ENCODE measurements at places on chromosomes 16 and 17.
A peak's percentile ranks its signal among the peaks of the same experiment; 100 is the strongest.

- no peak for DNase-seq
Measured at GRCh38 chr17:42346481-42346880, 41.8 kb downstream of the STAT3 start.

GRCh38 chr17:41386227-41386626, 4.1 kb upstream of the KRT34 start:
- no peak for DNase-seq

GRCh38 chr17:75289832-75290337, 652 bp upstream of the SLC25A19 start:
- peak; percentile 55 for DNase-seq

GRCh38 chr17:79843474-79843815, 4.2 kb upstream of the CBX4 start:
- DNase-seq = no peak

- DNase-seq = no peak
Measured at GRCh38 chr16:70553645-70554044, 30.0 kb downstream of the SF3B3 start.

- no peak for DNase-seq
Measured at GRCh38 chr16:77780378-77780837, 8.0 kb upstream of the VAT1L start.

DNA sequence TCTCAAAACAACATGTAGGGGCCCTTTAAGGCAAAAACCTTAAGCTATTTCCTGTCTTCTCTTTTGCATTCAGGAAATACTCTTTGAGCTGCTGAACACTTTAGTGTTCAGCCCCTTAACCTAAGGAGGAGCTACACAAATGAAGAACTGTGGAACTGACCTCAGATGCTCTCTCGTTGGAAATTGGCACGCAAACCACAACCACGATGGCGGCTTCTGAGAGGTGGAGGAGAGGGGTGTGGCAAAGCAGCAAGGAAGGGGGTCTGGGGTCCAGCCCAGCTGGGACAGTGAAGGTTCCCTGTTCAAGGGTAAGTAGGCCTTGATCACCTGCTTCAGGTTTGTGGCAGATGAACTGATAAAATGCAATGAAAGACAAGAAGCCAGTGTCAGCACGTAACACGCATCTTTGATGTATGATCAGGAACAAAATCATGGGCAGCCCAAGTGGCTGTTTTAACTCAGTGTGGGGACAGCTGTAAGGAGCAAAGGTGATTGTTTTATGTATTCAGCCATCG, 291.6 kb upstream of the TNRC6C start:
- DNase-seq = peak; percentile 38

GRCh38 chr16:11586378-11586855, 302 bp downstream of the LITAF start:
- DNase-seq = no peak

- no peak for DNase-seq
Measured at GRCh38 chr17:73072219-73072962, 20.1 kb downstream of the SLC39A11 start.

- DNase-seq = no peak
Measured at GRCh38 chr17:67946513-67946912, 49.8 kb downstream of the C17orf58 start.

DNA sequence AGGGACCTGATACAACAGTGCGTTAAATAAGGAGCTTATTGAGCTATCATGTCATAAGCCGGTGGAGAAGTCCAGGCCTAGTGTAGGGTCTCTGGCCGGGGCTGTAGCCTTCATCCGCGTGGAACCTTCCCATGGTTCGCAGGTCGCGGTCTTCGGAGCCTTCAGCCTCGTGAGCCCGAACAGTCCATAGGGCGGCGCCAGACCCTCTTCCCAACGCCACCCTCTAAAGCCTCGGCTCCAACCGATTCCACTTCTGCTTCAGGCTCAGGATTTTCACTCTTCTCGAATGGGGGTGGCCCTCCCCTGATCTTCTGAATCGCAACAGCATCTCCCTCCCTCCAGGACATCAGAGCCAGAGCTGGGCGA, 10.3 kb upstream of the BRCA1 start:
- DNase-seq = no peak

DNA sequence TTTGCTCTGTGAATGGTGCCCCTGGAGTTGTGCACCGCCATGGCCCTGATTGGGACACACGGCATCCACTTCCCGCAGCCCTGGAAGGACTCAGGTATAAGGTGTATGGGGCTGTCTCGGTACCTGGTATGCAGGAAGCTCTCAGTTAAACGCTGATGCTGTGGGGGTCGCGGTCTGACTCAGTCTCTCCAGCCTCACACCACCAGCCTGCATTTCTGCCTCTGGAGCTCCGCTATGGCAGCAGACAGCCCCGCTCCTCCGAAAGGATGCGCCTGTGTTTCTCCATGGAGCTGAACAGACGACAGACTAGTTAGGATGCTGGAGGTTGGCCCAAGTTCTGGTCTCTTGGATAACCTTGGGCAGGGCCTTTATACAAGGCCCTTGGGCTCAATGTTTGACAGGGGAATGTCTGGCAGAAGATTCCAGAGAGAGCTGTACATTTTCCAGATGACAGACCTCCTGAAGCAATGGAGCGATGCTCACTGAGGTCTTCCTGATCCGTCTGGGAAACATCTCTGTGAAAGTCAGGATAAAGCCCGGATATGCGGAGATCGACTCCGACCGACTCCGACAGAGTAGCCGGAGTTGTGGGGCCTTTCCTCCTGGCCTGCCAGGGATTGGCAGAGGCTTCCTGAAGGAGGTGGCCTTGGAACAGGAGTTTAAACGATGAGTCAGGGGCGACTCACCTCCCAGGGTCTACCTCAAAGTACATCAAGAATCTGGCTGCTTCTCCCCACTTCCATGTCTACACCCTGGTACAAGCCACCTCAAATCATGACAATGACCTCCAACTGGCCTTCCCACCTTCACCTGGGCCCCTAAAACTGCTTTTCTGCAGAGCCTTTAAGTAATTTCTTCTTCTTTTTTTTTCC, 21.9 kb upstream of the BCAR1 start:
- DNase-seq = no peak

DNA sequence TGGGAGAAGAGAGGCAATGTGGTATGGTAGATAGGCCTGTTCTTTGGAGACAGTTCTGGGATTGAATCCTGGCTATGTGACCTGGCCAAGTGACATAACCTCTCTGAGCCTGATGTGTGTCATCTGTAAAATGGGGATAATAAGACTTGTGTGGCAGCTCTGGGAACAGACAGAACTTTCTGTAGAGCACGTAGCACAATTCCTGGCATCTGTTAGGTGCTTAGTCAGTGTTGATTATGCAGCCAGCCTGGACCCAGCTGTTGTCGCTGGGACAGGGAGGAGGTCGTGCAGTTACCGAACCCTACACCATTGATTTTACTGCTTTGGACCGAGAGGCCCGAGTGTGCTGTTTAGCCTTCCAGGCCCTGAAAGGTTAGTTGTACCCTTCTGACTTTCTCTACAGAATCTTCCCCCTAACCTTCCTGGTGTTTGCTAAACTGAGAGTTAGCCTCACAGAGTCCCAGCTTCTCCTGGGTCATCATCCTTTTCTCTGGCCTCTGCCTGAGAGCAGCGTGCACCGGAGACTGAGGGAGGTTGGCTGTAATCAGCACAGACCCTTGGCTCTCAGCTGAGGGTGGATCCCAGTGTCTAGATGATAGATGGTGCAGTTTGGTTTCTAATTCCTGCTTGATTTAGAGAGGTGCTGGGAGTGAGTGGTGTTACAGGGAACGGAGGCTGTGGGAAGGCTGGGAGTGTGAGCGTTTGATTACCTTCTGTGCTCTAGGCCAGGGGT, 31.9 kb downstream of the MSI2 start:
- DNase-seq = no peak

- DNase-seq = no peak
Measured at GRCh38 chr17:71494062-71494855, 626.6 kb upstream of the SOX9 start.

- DNase-seq = no peak
Measured at GRCh38 chr16:77359065-77359502, 75.8 kb downstream of the ADAMTS18 start.

DNA sequence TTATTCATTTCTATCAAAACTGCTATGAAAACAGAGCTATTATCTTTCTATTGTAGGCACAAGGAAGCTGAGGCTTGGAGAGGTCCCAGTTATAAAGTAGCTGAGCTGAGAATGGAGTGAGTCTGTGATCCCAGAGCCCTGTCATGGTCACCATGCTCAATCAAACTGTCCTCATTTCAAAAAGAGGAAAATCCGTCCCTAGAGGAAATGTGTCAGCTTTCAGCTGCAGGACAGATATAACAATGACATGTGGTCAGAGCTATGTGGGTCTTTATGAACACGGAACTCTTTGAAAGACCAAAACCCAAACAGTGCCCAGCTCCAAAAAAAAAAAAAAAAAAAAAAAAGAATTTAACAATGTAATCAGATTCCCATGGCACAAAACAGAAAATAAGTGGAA, 266.1 kb downstream of the XYLT1 start:
- DNase-seq = no peak

DNA sequence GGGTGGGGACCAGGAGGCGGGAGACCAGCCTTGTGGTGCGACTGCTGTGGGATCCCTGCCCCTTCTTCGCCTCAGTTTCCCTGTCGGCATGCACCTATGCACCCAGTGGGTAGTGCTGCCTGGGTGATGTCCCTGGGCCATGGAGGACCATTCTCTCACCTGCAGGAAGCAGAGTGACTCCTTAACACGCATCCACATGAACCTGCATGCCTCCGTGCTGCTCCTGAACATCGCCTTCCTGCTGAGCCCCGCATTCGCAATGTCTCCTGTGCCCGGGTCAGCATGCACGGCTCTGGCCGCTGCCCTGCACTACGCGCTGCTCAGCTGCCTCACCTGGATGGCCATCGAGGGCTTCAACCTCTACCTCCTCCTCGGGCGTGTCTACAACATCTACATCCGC, 25.2 kb downstream of the ADGRG5 start:
- no peak for DNase-seq

- DNase-seq = peak; percentile 31
Measured at GRCh38 chr16:8962393-8963009, 1.2 kb downstream of the USP7 start.

DNA sequence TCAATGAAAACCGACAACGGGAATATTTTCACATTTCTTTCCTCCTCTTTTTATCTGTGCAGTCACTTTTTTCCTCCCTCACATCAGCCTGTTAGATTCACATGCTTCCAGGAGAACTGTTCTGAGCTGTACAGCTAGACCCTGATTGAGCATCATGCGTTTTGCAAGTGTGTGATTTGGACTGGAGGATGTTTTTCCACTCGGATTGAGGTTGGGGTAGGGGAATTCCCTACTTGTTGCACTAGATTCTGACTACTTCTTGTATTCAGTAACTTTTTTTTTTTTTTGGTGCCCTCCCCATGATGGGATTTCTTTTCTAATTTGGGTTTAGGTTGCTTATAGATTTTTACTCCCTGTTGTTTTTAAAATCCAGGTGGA, 4.8 kb downstream of the MSI2 start:
- no peak for DNase-seq

GRCh38 chr16:970386-970765, 408 bp downstream of the LMF1 start:
- DNase-seq = no peak

DNA sequence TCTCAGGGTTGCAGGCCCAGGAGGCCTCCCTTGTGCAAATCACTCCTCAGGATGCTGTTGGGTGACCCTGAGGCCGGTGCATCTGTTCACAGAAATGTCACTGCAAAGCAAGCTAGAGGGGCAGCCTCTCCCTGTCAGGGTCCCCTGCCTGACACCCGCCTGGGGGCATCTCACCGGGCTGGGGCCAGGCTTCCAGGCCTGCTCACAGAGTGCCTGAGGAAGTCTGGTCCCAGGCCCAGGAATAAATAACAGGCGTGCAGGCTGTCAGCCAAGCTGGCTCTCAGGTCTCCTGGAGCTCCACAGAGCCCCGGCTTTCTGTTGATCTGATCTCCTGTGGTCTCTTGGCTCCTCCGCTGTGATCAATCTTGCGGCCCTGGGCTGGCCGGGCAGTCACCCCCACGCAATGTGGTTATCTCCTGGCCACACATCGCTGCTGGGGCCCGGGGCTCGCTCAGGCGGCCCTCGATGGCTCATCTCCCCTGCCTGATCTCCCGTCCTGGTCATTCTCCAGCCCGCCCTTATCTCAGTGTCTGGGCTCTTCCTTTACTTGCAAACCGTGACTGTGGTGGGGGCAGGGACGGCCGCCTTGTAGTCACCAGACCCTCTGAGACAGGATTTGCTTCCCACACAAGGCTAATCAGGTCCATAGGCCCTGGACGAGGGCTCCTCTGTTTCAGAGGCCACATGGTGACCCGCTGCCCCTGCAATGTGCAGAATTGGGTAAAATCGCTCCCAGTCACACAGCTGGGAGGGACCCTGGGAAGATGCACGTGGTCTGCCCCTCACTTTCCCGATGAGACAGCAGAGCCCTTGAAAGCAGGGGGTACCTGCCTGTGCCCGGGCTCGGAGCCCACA, 231.2 kb upstream of the GSE1 start:
- DNase-seq = no peak

GRCh38 chr16:1330931-1331711, 2.3 kb upstream of the BAIAP3 start:
- DNase-seq = no peak

DNA sequence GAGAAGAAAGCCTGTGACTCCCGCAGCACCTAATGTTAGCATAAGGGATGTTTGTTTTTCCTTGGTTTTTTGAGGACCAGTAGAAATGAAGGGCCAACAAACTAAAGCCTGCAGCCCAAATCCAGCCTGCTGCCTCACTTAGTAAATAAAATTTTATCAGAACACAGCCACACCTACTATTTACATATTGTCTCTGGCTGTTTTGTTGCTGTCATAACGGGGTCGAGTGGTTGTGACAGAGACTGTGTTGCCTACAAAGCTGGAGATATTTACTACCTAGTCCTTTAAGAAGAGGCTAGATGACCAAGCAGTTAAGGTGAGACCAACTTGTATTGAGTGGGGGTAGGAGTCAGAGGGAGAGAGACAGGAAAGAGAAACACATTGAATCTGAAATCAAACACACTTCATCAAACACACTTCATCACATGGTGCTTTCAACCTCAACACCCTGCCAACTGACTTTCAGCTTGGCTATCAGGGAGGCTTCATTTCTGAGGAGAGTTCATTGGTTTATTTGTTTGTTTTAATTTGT, 546.3 kb upstream of the CDH11 start:
- DNase-seq = no peak

GRCh38 chr17:14303343-14304221, 2.7 kb downstream of the HS3ST3B1 start:
- no peak for DNase-seq

- no peak for DNase-seq
Measured at GRCh38 chr16:50303605-50304466, 37.5 kb downstream of the ADCY7 start.

- no peak for DNase-seq
Measured at GRCh38 chr16:9366048-9366969, 274.9 kb downstream of the HAPSTR1 start.

DNA sequence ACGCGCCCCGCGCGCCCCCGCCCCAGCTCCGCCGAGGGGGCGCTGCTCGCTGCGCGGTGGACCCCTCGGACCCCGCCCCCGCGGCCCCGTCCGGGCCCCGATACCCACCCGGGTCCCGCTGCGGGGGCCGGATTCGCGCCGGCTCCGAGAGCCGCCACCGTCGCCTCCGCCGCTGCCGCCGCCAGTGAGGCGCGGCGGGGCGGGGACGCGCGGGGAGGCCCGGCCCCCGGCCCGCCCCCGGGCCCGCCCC, at the start of gene TBC1D16:
Gene TBC1D16 (minus strand): TSS at position 186 of the 250 bp plus-strand sequence. CDS start 22,325 bp downstream, outside the sequence.
- no peak for DNase-seq

GRCh38 chr16:55470533-55471371, 8.2 kb upstream of the MMP2 start:
- no peak for DNase-seq

Measured in activated CD4-positive, alpha-beta T cell treated with anti-CD3 and anti-CD28 coated beads for 1 hour (primary cell).